ENCODE measurements at places on chromosomes 12 and 14.

DNA sequence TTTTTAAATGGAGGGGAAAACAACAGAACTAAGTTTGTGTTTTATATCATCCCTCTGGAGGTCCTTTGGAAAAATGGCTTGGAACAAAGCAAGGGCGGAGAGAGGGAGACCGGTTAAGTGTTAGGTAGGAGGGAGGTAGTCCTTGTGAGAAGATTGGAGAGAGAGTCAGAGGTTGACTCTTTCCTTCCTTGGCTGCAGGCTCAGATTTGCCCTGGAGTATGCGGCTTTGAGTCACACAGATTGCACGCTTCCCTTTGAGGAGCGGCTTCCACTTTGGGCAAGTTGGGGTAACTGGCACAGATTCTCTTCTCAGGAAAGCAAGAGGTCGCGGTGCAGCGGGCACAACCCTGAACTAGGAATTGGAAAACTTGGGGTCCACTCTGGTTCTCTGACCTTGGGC is 9.9 kb downstream of the SOCS2 start:
- DNase-seq: no peak

DNA sequence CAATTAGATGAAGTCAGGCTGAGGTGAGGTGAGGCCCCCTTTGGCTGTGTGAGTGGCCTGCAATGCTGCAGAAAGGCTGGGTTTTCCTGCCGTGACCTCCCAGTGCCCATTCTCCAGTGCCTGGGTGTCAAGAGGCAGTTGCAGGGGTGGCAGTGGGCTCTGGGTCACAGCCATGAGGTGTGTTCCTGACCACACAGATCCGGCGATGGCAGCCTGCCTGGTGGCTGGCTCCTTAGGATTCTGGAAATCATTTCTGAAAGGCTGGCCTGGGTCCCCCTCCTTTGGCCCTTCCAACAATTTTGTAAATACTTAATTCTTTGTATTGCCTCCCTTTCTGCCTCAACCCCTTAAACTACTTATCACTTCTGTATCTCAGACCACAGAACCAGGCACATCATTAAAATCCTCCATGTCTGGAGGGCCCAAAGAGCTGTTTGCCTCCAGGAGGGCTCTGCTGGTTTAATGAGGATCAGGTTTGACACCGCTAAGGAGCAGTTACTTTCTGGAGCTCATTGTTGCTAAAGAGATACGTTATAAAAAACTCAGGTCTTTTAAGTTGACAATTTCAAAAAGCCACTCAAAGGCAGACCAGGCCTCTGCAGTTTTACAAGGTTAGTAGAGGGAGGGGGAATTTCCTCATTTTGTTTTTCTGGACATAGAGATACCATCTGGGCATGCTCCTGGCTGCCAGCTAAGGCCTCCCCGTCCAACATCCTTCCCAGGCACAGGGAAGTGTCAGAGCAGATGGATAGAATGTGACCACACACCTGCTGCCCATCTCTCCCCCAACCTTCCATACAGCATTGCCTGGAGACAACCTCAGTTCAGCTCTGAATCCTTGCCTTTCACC is 204.4 kb downstream of the FOXN3 start:
- DNase-seq: peak; percentile 35

DNA sequence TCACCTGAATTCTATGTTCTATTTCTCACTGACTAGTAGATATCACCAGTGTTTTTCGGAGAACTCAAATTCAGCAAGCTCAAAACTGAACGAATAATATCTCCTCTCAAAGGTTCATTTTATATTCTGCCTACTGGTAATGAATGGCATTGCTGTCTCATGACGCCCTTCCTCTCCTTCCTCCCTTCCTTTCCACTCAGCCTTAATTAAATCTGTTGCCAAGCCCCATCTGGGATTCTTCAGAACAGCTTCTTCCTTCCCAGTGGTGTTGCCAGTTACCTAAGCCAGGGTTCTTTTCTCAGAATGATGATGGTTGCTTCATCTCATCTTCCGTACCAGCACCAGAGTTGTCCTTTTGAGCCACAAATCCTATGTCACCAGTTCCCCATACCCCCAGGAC is 143.2 kb downstream of the SYNE2 start:
- no peak for DNase-seq

DNA sequence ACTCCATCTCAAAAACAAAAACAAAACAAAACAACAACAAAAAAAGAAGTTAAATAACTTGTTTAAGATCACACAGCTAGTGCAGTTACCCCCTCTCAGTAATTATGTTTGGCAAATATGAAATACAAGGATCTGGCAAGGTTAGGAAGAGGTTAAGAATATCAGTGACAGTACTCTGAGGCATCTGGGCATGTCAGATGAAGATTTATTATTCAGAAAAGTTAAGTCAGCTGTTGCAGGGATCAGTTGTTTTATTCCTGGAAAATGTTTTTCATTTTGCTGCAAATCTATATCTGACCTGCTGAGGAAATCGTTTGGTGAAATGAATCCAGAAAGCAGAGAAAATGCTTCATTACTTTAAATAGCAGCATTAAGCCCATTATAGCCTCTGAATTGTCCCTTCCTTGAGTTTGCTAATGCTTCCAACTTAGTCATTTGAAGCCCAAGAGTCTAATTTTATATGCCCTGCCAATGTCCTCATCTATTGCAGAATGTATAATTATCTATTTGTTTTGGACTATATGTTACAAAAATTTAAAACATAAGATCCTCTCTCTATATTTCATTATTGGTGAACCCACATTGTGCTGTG is 8.1 kb downstream of the GPX2 start:
- DNase-seq: no peak

GRCh38 chr12:78210894-78211302 is 380.2 kb downstream of the NAV3 start:
- DNase-seq: peak; percentile 38

DNA sequence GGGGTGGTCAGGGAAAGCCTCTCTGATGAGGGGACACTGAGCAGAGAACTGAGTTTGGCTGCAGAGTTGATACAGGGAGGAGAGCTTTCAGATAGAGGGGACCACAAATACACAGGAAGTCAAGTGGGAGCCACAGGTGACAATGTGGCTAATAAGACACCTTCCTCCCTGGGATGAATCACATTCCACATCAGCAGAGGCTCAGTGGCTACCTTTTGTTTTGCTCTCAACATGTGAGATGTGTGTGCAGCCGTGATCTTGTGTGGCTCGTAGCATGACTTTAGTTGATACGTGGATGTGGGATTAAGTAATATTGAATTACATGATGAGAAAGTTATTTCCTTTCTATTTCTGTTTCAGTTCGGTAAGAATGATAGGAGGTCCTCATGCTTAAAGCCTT is 7.5 kb downstream of the CRADD start:
- DNase-seq: no peak

DNA sequence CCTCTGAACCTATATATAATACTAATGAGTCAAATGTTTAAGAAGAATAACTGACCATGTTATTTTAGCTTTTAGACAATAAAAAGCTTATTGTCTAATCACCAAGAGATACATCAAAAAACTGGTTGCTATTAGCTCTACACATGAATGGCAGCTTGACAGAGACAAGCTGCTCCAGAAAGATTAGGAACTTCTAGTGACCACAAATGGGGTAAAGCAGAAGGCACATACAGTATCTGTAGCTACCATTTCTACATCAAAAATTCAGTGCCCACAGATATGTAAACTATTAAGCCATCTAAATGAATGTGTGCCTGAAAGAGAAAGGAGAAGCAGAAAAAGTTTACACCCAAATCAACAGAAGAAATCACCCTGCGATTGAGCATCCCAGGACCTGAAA is 2.4 kb downstream of the AREL1 start:
- no peak for DNase-seq

DNA sequence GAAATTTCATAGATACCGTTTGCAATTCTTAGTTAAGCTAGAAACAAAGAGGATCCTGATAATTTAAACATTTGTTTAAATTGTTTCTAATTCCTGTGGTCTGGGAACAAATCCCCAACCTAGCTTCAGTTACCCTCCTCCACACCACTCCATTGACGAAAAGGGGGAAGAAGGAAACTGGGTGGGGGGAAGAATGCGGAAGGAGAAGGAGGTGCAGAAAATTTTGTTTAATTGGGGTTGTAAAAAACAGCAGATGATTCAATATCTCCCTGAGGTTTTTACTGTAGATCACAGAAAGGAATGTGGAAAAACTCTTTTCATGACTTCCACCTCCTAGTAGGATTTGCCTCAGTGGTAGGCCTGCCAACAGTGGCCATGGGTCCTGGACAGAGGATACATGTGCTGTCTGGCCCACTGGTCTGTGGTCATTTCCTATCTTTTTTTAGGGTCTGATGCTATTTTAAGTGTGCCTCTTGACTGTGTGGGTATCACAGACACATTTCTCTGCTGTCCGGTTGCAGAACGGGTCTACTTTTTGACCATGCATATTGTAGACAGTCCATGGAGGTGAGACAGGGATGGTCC is 122.9 kb upstream of the PCED1B start:
- no peak for DNase-seq

- DNase-seq: no peak
Observed at GRCh38 chr14:105328678-105329390, 14.3 kb downstream of the PACS2 start.

GRCh38 chr12:69163681-69164362 is 75.5 kb upstream of the CPSF6 start:
- no peak for DNase-seq

- DNase-seq: peak; percentile 14
Observed at GRCh38 chr12:53213348-53213747, 6.3 kb upstream of the ITGB7 start.

DNA sequence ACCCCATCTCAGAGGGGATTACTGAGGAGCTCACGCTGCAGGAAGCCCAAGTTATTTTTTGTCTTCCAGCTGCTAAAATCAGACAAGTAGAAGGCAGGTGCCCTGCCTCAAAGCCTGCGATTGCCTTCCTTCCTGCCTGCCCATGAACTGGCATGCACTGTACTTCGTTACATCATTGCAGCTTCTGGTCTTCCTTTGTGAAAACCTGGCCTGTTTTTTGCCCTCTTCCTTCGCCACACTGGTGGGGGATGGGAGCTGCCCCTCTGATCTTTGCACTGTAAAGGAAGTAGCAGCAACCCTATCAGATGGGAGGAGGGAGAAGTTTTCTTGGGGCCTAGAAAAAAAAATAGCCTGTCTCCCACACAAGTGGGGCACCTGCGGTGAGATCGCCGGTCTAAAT is 1098.7 kb downstream of the BCL11B start:
- no peak for DNase-seq

- peak; percentile 85 for DNase-seq
Observed at GRCh38 chr12:116358893-116359761, 81.6 kb upstream of the MED13L start.

GRCh38 chr12:5013266-5013730 is 30.4 kb upstream of the KCNA5 start:
- DNase-seq: no peak

- no peak for DNase-seq
Observed at GRCh38 chr12:125125271-125125670, 60.0 kb downstream of the AACS start.

DNA sequence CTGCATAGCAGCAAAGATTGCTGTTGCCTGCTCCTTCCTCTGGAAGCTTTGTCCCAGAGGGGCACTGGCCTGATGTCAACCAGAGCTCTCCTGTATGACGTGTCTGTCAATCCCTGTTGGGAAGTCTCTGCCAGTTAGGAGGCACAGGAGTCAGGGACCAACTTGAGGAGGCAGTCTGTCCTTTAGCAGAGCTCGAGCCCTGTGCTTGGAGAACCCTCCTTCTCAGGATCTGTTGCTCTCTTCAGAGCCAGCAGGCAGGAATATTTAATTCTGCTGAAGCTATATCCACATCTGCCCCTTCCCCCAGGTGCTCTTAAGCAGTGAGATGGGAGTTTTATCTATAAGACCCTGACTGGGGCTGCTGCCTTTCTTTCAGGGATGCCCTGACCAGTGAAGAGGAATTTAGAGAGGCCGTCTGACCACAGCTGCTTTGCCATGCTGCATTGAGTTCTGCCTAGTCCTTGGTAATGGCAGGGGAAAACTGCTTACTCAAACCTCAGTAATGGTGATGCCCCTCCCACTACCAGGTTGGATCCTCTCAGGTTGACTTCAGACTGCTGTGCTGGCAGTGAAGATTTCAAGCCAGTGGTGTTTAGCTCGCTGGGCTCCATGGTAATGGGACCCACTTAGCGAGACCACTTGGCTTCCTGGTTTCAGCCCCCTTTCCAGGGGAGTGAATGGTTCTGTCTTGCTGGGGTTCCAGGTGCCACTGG is 218.6 kb upstream of the SLC38A2 start:
- no peak for DNase-seq

DNA sequence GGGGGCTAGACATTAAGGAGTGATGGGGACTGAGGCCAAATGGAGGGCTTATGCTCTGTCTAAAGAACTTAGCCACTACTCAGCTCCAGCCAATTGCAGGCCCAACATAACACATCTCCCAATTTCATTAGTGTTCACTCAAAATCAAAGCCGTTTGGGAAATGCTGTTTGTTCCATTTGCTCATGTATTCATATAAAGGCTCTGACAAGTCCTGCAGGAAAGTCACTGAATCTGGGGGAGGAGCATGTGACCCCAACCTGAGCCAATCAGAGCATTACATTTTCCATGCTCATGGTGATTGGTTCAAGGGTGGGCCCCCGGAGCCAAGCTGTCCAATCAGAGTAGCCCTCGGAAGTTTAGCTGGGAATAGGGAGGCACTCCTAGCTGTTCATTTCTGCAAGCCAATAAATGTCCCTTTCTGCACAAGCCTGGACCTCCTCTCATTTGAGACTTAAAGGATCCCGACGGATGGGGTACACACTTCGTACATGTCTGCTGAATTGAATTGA is 20.9 kb downstream of the SDSL start:
- no peak for DNase-seq

GRCh38 chr14:52299692-52300278 is 14.3 kb upstream of the PTGER2 start:
- peak; percentile 23 for DNase-seq

- DNase-seq: no peak
Observed at GRCh38 chr12:62711631-62712241, 223.2 kb downstream of the PPM1H start.

DNA sequence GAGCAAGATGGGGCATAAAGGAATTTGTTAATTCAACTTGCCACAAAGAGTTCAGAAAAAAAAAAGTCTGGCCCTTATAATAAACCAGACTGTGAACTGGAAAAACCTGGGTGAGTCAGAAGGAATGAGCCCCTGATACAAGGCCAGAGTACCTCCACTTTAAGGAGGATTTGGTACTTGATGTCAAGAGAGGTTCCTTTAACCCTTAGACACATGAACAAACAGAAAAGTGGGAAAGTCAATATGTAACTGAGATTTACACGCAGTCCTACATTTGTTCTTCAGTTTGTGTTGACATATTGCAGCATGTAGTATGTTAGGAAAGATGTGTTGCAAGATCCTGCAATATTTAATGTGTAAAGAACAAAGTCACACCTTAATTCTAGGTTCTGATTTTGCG is 14.2 kb upstream of the SLC38A4 start:
- DNase-seq: no peak

GRCh38 chr14:58547649-58548048 is 90.1 kb upstream of the DACT1 start:
- DNase-seq: no peak

DNA sequence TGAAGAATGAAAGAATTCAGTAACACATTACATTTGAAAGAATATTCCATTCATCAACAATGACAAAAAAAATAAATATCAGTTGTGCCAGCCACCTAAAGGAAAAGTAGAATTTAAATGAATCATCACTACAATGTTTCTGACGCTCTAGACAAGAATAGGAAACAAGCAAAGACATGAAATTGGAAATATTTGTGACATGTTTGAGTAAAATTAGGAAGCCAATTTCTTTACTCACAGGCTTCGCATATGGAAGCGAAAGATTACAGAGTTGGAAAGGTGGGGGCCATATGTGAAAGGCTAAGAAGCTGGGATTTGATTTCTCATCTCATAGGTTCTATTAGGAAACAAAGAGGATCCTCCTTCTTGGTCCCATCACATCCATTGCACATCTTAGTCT is 279.0 kb downstream of the IPO8 start:
- DNase-seq: no peak

GRCh38 chr12:727321-727720 is 25.1 kb upstream of the WNK1 start:
- DNase-seq: no peak
